Naive thymus-derived CD8-positive, alpha-beta T cell (primary cell): ENCODE measurements at places on chromosomes 12 and 14.

GRCh38 chr12:108915632-108916133 is 35.8 kb downstream of the DAO start:
- H3K27ac ChIP-seq = no peak overlapping the region
- no peak for DNase-seq
- no peak overlapping the region for H3K4me3 ChIP-seq
- H3K36me3 ChIP-seq = no peaks in the 10 kb centered on the region

- peaks cover 7% of the 10 kb centered on the region for H3K27me3 ChIP-seq
- H3K36me3 ChIP-seq = peaks cover 4% of the 10 kb centered on the region
- H3K27ac ChIP-seq = no peak overlapping the region
These were observed 38.5 kb downstream of the OAS2 start for GRCh38 chr12:113016796-113017195.

DNA sequence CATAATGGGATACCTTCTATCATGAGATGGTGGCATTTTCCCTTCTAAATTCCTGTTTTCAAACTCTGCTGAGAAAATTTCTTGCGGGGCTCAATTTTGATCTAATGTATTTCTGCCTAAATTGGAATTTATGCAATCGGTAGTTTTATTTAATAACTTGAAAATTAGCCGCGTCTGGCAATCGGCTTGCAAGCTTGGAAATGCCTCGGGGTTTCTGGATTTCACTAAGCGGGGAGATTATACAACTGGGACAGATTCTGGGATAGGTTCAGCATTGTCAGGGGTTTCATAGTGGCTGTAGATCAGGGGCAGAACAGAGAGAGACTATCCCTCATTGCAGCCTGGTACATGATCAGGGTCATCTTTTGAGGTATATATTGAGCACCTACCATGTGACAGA is 8.6 kb downstream of the CCDC60 start:
- H3K27ac ChIP-seq = no peak overlapping the region
- DNase-seq = no peak
- no peaks in the 10 kb centered on the region for H3K4me1 ChIP-seq

GRCh38 chr12:105832806-105833205 is 305.9 kb downstream of the NUAK1 start:
- H3K4me3 ChIP-seq = no peak overlapping the region
- H3K36me3 ChIP-seq = no peaks in the 10 kb centered on the region
- no peaks in the 10 kb centered on the region for H3K4me1 ChIP-seq
- no peaks in the 10 kb centered on the region for H3K27me3 ChIP-seq
- no peak overlapping the region for H3K27ac ChIP-seq

DNA sequence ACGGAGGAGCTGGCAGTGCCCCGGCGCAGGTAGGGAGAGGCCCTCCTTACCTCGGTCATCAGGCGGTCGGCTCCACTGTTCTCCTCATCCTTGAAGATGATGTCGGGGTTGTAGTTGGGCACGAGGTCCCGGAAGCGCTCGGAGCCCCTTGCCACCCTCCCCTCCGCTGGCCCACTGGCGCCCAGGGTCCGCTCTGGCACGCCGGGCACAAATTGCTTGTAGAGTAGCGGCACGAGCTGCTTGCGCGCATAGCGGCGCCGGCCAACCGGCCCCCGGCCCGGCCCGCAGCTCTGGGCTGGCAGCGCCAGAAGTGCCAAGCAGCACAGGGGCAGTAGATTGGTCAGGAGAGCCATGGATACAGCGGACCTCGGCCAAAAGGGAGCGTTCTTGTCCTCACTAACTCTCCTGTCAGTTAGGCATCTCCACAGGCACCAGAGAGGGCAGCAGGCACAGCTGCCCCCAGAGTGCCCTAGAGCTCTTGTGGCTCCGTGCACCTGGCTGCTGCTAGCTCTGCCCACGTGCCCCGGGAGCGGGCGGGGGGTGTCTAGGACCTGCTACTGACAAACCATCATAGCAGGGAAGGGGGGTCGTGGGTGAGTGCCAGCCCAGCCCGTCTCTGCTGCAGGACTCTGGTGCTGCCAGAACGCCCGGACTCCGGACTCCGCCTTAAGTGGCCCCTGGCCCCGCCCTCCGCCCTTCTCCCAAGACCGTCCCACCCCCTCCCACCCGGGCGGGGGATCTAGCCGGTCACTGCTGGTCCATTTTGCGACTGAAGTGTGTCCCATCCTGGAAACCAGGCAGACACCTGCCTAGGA is at the start of gene DHH:
DHH (minus strand) TSS at position 642 of the 815 bp plus-strand sequence; CDS start at position 353, 289 bp downstream.
- peak within 1 kb of the TSS; percentile 36 for H3K4me3 ChIP-seq
- H3K27ac ChIP-seq = no peak within 1 kb of the TSS
- H3K4me1 ChIP-seq = peaks cover 55% of the 10 kb centered on the region
- peaks cover 40% of the 10 kb centered on the region for H3K27me3 ChIP-seq
- no peak for DNase-seq

- no peak for DNase-seq
- H3K27me3 ChIP-seq = peaks cover 31% of the 10 kb centered on the region
- H3K27ac ChIP-seq = no peak overlapping the region
- no peak overlapping the region for H3K4me3 ChIP-seq
These were observed 107.5 kb downstream of the TBC1D30 start for GRCh38 chr12:64931981-64932380.

- H3K4me1 ChIP-seq = peaks cover 65% of the 10 kb centered on the region
- no peak overlapping the region for H3K4me3 ChIP-seq
- peaks cover 8% of the 10 kb centered on the region for H3K27me3 ChIP-seq
- no peak for DNase-seq
These were observed 5.4 kb upstream of the NR4A1 start for GRCh38 chr12:52045794-52046199.

DNA sequence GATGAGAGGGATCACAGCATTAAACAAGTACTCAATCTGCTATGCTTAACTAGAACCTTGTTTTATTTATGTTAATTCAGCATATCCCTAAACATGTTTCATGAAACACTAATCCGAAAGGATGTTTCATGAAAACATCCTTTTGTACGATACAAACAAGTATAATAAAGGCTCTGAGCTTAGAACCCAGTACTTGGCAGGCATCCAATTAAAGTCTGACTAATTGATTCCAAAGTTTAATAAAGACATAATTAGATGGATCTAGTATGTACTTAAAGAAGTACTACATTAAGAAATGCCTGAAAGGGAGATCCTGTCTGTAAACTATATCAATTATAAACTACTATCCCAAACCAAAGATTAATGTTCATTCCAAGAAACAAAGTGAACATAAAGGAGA is 51.8 kb downstream of the SCAF11 start:
- no peak overlapping the region for H3K27ac ChIP-seq
- H3K27me3 ChIP-seq = no peaks in the 10 kb centered on the region
- H3K36me3 ChIP-seq = peaks cover 10% of the 10 kb centered on the region
- no peak for DNase-seq
- H3K4me1 ChIP-seq = peaks cover 22% of the 10 kb centered on the region

- H3K36me3 ChIP-seq = peaks cover 7% of the 10 kb centered on the region
- peaks cover 59% of the 10 kb centered on the region for H3K4me1 ChIP-seq
- no peaks in the 10 kb centered on the region for H3K27me3 ChIP-seq
- H3K4me3 ChIP-seq = no peak overlapping the region
- DNase-seq = no peak
These were observed 47.7 kb downstream of the NCOR2 start for GRCh38 chr12:124519746-124520145.

DNA sequence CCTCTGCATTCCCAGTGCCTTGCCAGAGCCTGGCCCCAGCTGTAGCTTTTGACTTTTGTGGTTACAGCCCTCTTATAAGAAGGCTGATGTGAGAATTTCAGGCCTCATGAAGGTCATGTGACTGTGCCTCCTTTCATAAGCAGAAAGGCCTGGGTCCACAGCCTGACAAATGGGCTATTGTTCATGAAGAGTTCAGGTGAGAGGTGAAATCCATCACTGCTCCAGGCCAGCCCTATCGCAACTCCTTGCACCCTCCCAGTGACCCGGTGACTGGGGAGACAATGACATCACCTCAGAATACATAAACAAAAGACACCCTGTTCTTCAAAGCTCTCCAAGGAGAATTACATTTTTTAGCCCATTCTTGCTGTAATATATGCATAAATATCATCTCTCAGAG is 321.5 kb downstream of the PCNX1 start:
- peak overlapping the region; percentile 45 for H3K27ac ChIP-seq
- DNase-seq = no peak
- H3K27me3 ChIP-seq = no peaks in the 10 kb centered on the region
- H3K36me3 ChIP-seq = no peaks in the 10 kb centered on the region

DNA sequence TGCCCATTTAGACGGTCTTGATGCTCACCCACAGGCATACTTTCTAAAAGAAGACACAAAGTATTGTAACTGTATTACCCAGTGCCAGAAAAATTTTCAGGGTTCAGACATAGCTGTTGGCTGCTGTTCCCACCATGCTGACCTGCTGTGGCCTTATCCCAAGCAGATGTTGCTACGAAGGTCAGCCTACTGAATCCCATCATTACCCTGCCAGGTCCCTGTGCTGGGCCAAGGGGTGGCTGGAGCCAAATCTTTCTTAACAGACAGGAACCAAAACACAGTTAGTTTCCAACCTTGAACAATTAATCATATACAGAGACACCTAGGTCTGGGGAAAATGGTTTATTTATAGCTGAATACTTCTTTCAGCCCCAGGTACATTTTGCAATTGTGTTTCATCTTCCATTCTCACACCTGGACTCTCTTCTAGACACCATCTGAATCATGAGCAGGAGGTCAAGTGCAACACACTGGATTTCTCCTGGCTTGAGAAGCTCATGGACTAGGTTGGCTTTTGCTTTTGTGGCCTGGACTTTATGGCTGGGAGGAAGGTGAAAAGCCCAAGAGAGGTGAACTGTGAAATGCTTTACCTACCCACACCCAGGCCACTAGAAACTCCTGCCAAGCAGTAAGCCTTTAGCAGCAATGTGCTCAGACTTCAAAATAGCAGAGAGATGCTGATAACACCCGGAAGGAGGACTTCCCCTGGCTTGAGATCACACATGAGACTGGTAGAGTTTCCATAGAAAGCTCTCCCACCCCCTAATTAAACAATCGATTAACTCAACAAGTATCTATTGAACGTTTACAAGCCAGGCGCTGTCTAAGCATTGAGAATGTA is 150.1 kb downstream of the SUDS3 start:
- no peak overlapping the region for H3K27ac ChIP-seq
- H3K4me1 ChIP-seq = no peaks in the 10 kb centered on the region
- no peak overlapping the region for H3K4me3 ChIP-seq

DNA sequence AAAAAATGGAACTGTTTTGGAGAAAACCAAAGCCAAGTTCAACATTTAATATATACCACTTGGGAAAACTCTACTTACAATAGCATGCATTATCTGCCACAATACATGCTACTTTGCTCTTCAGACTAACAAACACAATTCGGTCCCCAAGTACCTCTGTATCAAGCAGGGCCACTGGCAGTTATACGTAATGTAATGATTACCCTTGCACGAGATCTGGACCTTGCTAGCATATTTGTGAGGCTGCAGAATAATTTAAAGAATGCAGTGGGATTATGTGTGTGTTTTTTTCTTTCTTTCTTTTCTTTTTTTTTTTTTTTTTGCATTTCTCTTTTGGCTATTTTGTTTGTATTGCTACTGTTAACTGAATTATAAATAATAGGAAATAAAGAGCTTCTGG is 22.8 kb upstream of the PYGL start:
- H3K4me1 ChIP-seq = no peaks in the 10 kb centered on the region
- H3K27ac ChIP-seq = no peak overlapping the region
- DNase-seq = no peak
- H3K36me3 ChIP-seq = no peaks in the 10 kb centered on the region
- H3K27me3 ChIP-seq = peaks cover 1% of the 10 kb centered on the region
- no peak overlapping the region for H3K4me3 ChIP-seq

DNA sequence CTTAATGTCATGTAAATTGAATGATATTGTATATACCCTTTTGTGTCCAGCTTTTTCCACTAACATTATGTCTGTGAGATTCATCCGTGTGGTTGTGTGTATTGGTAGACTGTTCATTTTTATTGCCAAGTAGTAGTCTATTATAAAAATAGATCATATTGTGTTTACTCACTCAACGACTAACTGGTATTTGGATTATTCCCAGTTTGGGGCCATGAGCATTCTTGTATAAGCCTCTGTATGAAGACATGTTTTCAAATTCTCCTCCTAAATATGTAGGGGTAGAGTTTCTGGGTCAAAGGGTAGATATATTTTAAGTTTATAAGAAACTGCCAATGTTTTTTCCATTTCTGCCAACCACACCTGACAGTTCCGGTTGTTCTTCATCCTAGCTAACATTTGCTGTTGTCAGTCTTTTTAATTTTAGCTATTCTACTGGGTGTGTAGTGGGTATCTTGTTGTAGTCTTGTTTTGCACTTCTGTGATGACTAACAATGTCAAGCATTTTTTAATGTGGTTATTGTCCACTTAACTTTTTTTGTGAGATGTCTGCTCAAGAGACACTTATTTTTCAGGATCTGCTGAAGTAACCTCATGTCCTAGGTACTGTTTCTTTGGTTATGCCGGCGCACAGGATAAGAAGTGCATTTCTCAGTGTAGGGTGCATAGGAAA is 93.2 kb downstream of the DACT1 start:
- peaks cover 5% of the 10 kb centered on the region for H3K27me3 ChIP-seq
- H3K36me3 ChIP-seq = no peaks in the 10 kb centered on the region
- no peak overlapping the region for H3K27ac ChIP-seq
- no peak overlapping the region for H3K4me3 ChIP-seq
